Small intestine (tissue), 16 donors: ENCODE measurements at places on chromosomes 3 and 15. TPM values are rescaled to one million over a fixed set of nuclear protein-coding genes. Genes with fewer than 3 reads are reported as not detected.

Gene DNAH12
- 0.10 TPM for polyA plus RNA-seq

GRCh38 chr3:38171622-38172021 is 6.3 kb downstream of the OXSR1 start:
- peaks cover 10% of the 10 kb centered on the region for H3K4me1 ChIP-seq
- no peak overlapping the region for H3K27ac ChIP-seq
- no peaks in the 10 kb centered on the region for H3K27me3 ChIP-seq
- no peaks in the 10 kb centered on the region for H3K36me3 ChIP-seq

Gene PARP15
- 0.54 TPM for polyA plus RNA-seq

Gene EXOG
- polyA plus RNA-seq, result 3.0 TPM

- peaks cover 2% of the 10 kb centered on the region for H3K4me1 ChIP-seq
- peak; percentile 22 for DNase-seq
- H3K27me3 ChIP-seq, result no peaks in the 10 kb centered on the region
- H3K36me3 ChIP-seq, result no peaks in the 10 kb centered on the region
Measured at GRCh38 chr3:42653560-42654330, at the start of gene ZBTB47. TSS of gene ZBTB47 (plus strand) at chr3:42653697. CDS start at chr3:42658356, 4,659 bp downstream.

DNA sequence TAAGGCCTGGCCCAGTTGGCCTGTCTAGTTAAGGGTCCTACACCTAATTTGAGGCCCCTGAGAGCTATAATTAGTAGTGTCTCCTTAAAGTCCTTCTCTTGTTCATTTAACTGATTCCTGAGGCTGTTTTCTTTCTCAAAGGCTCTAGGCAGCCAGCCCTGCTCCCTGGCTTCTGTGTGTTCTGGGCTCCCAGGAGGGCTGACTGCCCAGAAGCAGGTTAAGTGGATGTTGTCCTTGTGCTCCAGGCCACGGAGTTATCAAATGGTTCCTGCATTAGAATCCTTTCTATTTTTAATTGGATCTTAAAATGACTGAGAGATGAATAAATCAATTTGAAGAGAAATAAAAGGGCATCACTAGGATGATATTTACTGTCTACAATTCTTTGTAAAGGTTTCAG is 140.0 kb downstream of the SNRK start:
- no peak overlapping the region for H3K4me3 ChIP-seq
- H3K27ac ChIP-seq, result no peak overlapping the region

GRCh38 chr3:160986069-160986468 is 119.1 kb downstream of the B3GALNT1 start:
- H3K27ac ChIP-seq, result no peak overlapping the region
- H3K4me3 ChIP-seq, result no peak overlapping the region
- DNase-seq, result no peak
- no peaks in the 10 kb centered on the region for H3K36me3 ChIP-seq

Gene C3orf85
- polyA plus RNA-seq, result 94.4 TPM

DNA sequence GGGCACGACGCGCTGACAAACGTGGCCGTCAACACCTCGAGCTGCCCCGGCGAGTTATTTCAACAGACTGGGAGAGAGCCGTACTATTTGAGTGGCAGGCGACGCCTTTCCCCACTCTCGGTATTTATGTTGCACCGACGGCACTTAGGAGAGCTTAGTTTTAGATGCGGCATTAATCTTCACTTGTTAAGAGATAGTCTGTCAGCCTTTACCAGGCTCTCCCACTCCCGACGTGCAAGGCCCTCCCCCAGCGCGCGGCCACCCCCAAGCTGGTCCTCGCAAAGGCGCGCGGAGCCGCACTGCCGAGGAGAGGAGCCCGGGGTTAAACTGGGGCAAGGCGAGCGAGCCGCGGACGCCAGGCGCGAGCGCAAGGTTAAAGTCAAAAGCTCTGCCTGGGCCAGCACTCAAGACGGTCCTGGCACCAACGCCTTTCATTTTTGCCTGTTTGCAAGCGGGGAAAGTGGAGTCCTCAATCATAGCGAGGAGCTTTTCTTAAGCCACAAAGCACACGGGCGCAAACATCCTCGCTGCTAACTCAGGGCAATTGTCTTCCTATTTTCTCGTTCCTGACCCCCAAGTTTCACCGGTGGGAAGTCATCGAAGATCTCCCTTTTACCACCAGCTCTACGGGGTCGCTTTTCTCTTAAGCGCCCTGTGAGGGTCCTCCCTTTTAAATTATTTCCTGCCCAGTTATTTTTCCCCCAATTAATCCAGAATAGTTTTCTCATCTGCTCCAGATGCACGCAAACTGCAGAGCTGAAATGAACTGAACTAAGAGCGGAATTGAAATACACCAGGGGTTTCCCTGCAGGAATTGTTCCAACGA is 86.6 kb downstream of the NR2F2 start:
- peaks cover 4% of the 10 kb centered on the region for H3K4me1 ChIP-seq
- no peak overlapping the region for H3K4me3 ChIP-seq
- H3K27me3 ChIP-seq, result peaks cover 41% of the 10 kb centered on the region

Gene BBX
- polyA plus RNA-seq, result 33.6 TPM

- H3K27ac ChIP-seq, result no peak overlapping the region
- H3K27me3 ChIP-seq, result no peaks in the 10 kb centered on the region
- no peaks in the 10 kb centered on the region for H3K36me3 ChIP-seq
- no peaks in the 10 kb centered on the region for H3K4me1 ChIP-seq
Measured at GRCh38 chr3:43233062-43233461, 53.3 kb upstream of the SNRK start.

DNA sequence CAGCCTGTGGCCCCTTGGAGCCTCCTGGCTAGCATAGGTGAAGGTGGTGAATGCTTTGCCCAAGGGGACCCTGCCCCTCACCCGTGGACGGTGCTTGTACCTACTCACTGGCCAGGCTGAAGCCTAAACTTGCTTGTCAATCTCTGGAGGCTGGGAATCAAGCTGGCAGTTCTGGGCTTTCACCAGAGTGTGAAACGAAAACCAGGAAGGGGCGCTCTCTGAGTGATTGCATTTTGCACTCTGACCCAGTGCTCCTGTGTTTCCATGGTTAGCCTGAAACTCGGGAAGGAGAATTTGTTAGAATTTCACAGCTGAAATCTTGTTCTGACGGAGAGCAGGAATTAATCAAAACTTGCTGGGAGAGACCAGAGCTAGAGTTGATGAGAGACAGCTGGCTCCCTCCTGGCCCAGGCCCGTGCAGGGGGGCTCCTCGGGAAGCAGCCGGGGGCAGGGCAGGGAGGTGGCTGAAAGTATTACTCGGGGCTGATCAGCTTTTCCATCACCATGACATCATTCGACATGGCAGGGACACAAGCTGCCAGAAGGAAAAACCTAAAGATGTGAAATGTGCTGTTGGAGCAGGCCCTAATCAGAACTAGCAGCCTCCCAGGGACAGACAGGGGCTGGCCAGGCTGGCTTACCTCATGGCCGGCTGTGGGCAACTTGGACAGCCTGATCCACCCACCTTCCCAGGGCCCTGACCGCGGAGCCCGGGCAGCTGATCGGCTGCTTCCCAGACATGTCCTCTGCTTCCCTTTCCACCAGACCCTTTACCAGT is 323.6 kb upstream of the CTDSPL start:
- H3K27me3 ChIP-seq, result no peaks in the 10 kb centered on the region
- DNase-seq, result peak; percentile 15
- no peak overlapping the region for H3K4me3 ChIP-seq
- no peaks in the 10 kb centered on the region for H3K4me1 ChIP-seq
- H3K27ac ChIP-seq, result no peak overlapping the region

DNA sequence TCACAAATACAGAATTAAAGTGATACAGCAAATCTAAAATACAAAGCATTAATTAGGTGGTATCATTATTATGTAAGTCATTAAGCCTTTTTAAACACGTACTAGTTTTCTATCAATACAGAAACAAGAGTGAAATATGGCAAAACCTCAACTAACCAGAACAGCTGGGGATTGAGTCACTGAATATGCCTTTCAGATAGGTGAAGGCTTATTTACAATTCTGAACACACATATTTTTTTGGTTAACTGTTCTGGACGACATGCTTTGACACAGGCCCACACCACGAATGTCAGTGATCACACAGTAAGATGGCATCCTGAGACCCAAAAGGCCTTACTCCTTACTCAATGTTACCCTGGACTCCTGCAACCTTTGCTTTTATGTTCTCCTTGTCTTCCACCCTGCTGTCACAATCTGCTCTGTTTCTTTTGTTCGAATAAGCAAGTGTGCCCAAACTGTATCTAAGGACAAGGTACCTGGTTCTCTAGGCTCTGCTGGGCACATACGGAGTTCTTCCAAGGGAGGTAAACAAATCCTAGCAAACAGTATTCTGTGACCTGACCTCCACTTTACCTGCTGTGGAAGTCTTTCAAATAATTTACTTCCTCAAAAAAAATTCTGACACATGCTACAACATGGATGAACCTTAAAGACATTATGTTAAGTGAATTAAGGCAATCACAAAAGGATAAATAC is 7.0 kb downstream of the SFMBT1 start:
- no peaks in the 10 kb centered on the region for H3K27me3 ChIP-seq
- H3K4me1 ChIP-seq, result peaks cover 7% of the 10 kb centered on the region
- DNase-seq, result no peak
- H3K27ac ChIP-seq, result no peak overlapping the region
- no peaks in the 10 kb centered on the region for H3K36me3 ChIP-seq
- H3K4me3 ChIP-seq, result no peak overlapping the region

DNA sequence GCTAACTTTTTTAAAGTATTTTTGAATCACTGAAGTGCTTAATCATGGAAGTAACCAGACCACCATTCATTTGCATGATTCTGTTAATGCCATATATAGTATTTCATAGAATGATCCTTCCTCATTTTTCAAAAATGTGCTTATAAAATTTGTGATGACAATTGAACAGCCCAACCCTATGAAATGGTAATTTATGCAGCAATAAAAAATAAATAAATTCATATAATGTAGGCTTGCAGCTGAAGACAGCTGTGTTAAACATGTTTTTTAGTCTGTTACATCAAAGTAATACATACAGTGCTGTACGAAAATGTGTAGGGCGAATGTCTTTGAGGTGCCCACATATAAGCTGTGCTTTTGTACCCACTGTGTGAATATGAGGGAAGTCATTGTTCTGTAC is 131.7 kb downstream of the FILIP1L start:
- H3K4me3 ChIP-seq, result no peak overlapping the region
- no peak overlapping the region for H3K27ac ChIP-seq
- no peaks in the 10 kb centered on the region for H3K36me3 ChIP-seq
- no peak for DNase-seq
- H3K4me1 ChIP-seq, result no peaks in the 10 kb centered on the region

Gene CCR9
- polyA plus RNA-seq, result 0.92 TPM

Gene ATP8B4
- 1.3 TPM for polyA plus RNA-seq

GRCh38 chr3:108106449-108106848 is 15.6 kb upstream of the CD47 start:
- no peak overlapping the region for H3K27ac ChIP-seq
- H3K4me3 ChIP-seq, result no peak overlapping the region
- H3K36me3 ChIP-seq, result no peaks in the 10 kb centered on the region
- H3K27me3 ChIP-seq, result no peaks in the 10 kb centered on the region

Gene PROK2
- 0.10 TPM for polyA plus RNA-seq

DNA sequence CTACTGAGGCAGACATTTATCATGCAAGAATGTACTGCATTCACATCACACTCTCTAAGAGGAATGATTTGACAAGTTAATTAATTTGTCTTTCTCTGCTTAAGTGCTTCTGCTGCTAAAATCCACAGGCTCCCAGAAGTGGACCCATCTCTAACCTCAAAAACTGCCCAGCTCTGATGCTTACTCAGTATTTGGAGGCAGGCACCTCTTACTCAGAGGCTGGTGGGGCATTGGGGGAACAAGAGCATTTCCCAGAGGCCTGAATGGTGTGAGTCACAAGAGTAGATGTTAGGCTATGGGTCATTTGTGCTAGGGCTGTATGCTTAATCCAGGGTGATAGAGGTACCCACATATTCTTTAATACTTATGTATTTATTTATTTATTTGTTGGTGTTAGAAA is 34.4 kb upstream of the HCN4 start:
- H3K4me3 ChIP-seq, result no peak overlapping the region
- no peaks in the 10 kb centered on the region for H3K27me3 ChIP-seq
- DNase-seq, result no peak
- H3K36me3 ChIP-seq, result no peaks in the 10 kb centered on the region
- H3K27ac ChIP-seq, result no peak overlapping the region

Gene IQCF5
- not detected for polyA plus RNA-seq

DNA sequence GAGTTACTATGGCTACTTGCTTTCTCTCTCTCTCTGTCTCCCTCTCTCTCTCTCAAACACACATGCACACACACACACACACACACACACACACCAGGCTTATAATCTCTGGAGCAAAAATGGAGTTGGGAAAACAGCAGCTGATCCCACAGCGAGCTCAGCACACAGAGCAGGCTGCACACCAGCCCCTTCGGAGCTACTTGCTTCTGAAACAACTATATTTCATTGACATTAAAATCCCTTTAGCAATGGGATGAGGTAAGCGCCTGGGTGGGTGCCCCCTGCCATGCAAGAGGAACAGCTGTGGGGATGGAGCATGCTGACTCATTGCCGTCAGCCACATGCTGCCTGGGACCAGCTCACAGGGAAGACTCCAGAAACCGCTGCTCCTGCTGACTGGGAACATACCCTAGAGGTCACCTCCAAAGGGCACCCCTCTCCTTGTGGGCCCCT is 45.7 kb downstream of the B3GNT5 start:
- no peak overlapping the region for H3K27ac ChIP-seq
- H3K27me3 ChIP-seq, result no peaks in the 10 kb centered on the region
- peaks cover 22% of the 10 kb centered on the region for H3K4me1 ChIP-seq
- no peaks in the 10 kb centered on the region for H3K36me3 ChIP-seq

Gene SLC28A2
- 30.5 TPM for polyA plus RNA-seq
